Lung (tissue), 17 donors: ENCODE measurements at places on chromosomes 13 and 19. TPM values are rescaled to one million over a fixed set of nuclear protein-coding genes. Genes with fewer than 3 reads are reported as not detected.
A peak's percentile ranks its signal among the peaks of the same experiment; 100 is the strongest.

GRCh38 chr19:1336079-1336684 lies 47.5 kb upstream of the NDUFS7 start:
- no peak for DNase-seq
- no peak overlapping the region for H3K4me3 ChIP-seq
- H3K27me3 ChIP-seq = peaks cover 3% of the 10 kb centered on the region
- H3K36me3 ChIP-seq = no peaks in the 10 kb centered on the region
- H3K27ac ChIP-seq = no peak overlapping the region

DNA sequence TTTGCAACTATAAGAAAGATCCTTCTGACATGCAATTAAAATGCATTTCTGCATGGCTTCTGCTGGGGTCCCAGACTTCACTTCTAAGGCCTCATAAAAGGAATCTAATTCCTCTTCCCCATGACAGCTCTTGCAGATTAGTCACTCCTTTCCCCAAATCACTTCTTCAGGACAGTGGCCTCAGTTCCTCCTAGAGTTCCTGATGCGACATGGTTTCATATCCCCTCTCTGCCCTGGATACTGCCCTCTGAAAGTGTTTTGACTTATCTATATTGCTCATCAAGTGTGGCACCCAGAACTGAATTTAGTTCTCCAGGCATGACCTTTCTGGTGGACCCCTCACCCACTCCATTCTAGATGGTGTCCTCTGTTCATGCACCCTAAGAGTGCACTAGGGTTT lies 238.1 kb downstream of the FOXO1 start:
- DNase-seq = no peak
- H3K4me3 ChIP-seq = no peak overlapping the region
- no peaks in the 10 kb centered on the region for H3K27me3 ChIP-seq
- no peak overlapping the region for H3K27ac ChIP-seq
- H3K36me3 ChIP-seq = no peaks in the 10 kb centered on the region
- peaks cover 6% of the 10 kb centered on the region for H3K4me1 ChIP-seq

DNA sequence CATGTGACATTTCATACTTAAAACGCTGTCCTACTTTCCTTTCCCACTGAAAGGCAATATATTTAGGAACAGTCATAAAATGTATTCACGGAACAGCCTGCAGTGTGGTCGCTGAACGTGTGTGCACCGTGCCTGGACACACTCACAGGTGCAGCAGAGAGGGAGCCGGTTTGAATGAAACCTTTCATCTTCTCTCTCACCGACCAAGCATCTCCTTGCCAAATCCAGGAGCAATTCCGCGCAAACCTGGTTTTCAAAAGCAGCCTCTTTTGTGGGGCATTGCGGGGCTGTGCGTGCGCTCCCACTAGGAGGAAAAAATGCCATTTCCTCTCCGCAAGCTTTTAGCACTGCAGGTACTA lies 1.0 kb downstream of the DCLK1 start:
- H3K4me3 ChIP-seq = no peak overlapping the region
- H3K27me3 ChIP-seq = no peaks in the 10 kb centered on the region
- H3K36me3 ChIP-seq = no peaks in the 10 kb centered on the region
- H3K4me1 ChIP-seq = no peaks in the 10 kb centered on the region

GRCh38 chr13:76879203-76879882 lies 6.9 kb downstream of the KCTD12 start:
- peak; percentile 59 for DNase-seq
- peaks cover 19% of the 10 kb centered on the region for H3K4me1 ChIP-seq
- no peaks in the 10 kb centered on the region for H3K27me3 ChIP-seq
- H3K27ac ChIP-seq = no peak overlapping the region
- H3K4me3 ChIP-seq = no peak overlapping the region
- no peaks in the 10 kb centered on the region for H3K36me3 ChIP-seq

- no peaks in the 10 kb centered on the region for H3K4me1 ChIP-seq
- H3K36me3 ChIP-seq = peaks cover 4% of the 10 kb centered on the region
- H3K27me3 ChIP-seq = no peaks in the 10 kb centered on the region
These were observed 128.9 kb downstream of the RNF17 start for GRCh38 chr13:24892829-24893228.

DNA sequence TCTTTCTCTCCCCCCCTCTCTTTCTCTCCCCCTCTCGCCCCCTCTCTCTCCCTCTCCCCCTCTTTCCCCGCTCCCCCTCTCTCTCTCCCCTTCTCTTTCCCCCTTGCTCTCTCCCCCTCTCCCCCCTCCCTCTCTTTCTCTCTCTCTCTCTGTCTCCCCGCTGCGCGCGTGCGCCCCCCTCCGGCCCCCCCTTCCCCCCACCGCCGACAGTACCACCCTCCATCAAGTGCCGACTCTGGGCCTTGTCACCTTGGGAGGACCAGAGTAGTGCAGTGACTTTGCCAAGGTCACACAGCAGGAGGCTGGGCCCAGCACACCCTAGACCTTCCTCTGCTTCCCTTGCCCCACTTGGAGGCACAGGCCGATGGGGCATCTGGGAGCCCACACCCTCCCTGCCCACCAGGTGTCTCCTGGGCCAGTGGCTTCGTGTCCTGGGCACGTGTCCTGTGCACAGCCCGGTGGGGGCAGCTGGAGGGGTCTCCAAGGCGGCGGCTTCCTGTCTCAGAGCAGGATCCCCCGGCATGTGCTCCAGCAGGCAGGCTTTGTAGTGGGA lies 121.6 kb downstream of the KDM4B start:
- H3K27me3 ChIP-seq = no peaks in the 10 kb centered on the region
- H3K4me1 ChIP-seq = peaks cover 25% of the 10 kb centered on the region
- H3K27ac ChIP-seq = no peak overlapping the region
- H3K4me3 ChIP-seq = no peak overlapping the region

- H3K36me3 ChIP-seq = peaks cover 17% of the 10 kb centered on the region
- DNase-seq = peak; percentile 41
- peak overlapping the region; percentile 37 for H3K27ac ChIP-seq
- H3K4me3 ChIP-seq = no peak overlapping the region
These were observed 24.0 kb downstream of the ZBTB7A start for GRCh38 chr19:4042731-4043082.

- no peak overlapping the region for H3K27ac ChIP-seq
- no peaks in the 10 kb centered on the region for H3K36me3 ChIP-seq
- H3K27me3 ChIP-seq = peaks cover 2% of the 10 kb centered on the region
- H3K4me3 ChIP-seq = no peak overlapping the region
These were observed 61.7 kb upstream of the WASF3 start for GRCh38 chr13:26495750-26496149.

DNA sequence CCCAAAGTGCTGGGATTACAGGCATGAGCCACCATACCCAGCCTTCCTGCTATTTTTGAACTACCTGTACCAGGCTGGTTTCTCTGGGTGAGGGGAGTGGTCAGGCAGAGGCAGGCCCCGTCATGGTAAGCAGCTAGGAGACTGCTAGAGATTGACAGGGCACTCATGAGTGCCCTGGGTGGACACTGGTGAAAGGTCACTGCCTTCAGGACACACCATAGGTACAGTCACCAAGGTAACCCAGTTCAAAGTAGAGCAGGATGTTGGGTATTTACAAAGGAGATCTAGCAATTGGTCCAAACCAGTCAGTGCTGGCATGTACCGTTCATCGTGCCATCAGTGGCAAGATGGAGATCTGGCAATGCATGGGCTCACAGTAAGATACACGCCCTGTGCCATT lies 25.5 kb downstream of the DPRX start:
- no peak for DNase-seq
- H3K4me3 ChIP-seq = no peak overlapping the region
- H3K27me3 ChIP-seq = no peaks in the 10 kb centered on the region
- H3K27ac ChIP-seq = no peak overlapping the region
- peaks cover 2% of the 10 kb centered on the region for H3K4me1 ChIP-seq

DNA sequence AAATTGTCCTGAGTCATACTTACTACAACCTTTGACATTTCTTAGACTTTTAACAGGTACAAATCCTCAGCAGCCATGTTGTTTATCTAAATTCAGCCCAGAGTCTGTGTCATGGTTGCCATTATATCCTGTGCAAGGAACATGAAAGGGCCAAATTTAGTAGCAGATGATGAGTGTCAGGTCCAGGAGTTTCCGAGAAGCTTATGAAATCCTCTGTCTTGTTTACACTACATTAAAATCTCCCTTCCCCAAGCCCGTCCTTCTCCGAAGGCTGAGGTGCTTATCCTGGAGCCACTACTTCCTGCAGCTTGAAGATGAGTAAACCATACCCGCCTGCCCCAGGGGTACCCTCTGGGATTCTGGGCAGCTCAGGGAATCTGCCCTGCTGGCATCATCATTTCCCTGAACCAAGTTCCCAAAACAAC lies 102.6 kb upstream of the SERP2 start:
- H3K27me3 ChIP-seq = no peaks in the 10 kb centered on the region
- H3K27ac ChIP-seq = peak overlapping the region; percentile 49
- no peak overlapping the region for H3K4me3 ChIP-seq

DNA sequence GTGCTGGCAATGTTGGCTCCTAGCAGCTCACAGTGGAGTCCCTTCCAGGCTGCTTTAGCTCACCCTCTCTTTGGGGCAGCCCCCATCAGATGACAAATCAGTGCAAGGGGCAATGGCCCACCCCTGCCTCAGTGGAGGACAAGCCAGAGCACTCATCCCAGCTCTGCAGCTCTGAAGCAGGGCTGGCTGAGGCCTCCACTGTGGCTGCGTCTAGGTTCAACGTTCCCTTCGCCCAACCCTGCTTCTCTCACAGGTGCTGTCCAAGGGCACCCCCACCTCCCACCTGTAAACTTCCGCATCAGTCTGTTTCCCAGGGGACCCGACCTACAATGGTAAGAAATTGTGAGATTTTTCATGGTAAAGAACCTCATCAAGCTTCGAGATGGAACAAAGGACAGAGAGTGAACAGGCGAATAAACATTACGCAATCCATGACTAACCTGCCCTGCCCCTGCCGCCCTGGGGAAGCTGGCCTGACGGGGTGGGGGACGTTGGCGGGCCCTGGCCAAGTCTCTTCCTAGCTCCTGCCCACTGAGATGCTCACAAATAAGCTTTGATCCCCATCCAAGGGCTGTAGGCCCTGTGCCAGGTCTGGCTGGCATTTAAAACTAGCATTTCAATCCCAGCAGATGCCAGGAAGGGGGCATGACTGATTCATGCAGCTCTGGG lies 40.5 kb downstream of the DZIP1 start:
- no peak for DNase-seq
- H3K4me3 ChIP-seq = no peak overlapping the region
- H3K27ac ChIP-seq = no peak overlapping the region
- H3K27me3 ChIP-seq = no peaks in the 10 kb centered on the region

GRCh38 chr13:31968473-31968872 lies 63.1 kb upstream of the FRY start:
- no peaks in the 10 kb centered on the region for H3K27me3 ChIP-seq
- H3K36me3 ChIP-seq = no peaks in the 10 kb centered on the region
- no peak overlapping the region for H3K4me3 ChIP-seq
- DNase-seq = peak; percentile 30
- no peaks in the 10 kb centered on the region for H3K4me1 ChIP-seq

GRCh38 chr13:21066946-21067345 lies 5.6 kb upstream of the LATS2 start:
- H3K27me3 ChIP-seq = no peaks in the 10 kb centered on the region
- H3K36me3 ChIP-seq = no peaks in the 10 kb centered on the region
- no peak for DNase-seq
- H3K4me3 ChIP-seq = no peak overlapping the region

- no peak overlapping the region for H3K4me3 ChIP-seq
- no peak overlapping the region for H3K27ac ChIP-seq
- H3K36me3 ChIP-seq = no peaks in the 10 kb centered on the region
- no peaks in the 10 kb centered on the region for H3K27me3 ChIP-seq
These were observed 30.7 kb downstream of the CEACAM1 start for GRCh38 chr19:42497492-42498168.

GRCh38 chr13:73146707-73147106 lies 87.9 kb downstream of the KLF5 start:
- no peaks in the 10 kb centered on the region for H3K36me3 ChIP-seq
- no peaks in the 10 kb centered on the region for H3K4me1 ChIP-seq
- no peak for DNase-seq
- H3K27ac ChIP-seq = no peak overlapping the region
- H3K4me3 ChIP-seq = no peak overlapping the region
- no peaks in the 10 kb centered on the region for H3K27me3 ChIP-seq

- DNase-seq = no peak
- H3K27me3 ChIP-seq = no peaks in the 10 kb centered on the region
These were observed 17.2 kb downstream of the PKN1 start for GRCh38 chr19:14450168-14450874.

GRCh38 chr13:41232578-41233480 lies 30.5 kb downstream of the MTRF1 start:
- no peaks in the 10 kb centered on the region for H3K4me1 ChIP-seq
- no peak overlapping the region for H3K4me3 ChIP-seq

- no peak overlapping the region for H3K27ac ChIP-seq
- H3K36me3 ChIP-seq = peaks cover 21% of the 10 kb centered on the region
- H3K4me1 ChIP-seq = no peaks in the 10 kb centered on the region
- no peak overlapping the region for H3K4me3 ChIP-seq
- peak; percentile 70 for DNase-seq
These were observed 7.7 kb upstream of the TMEM161A start for GRCh38 chr19:19145684-19146608.

DNA sequence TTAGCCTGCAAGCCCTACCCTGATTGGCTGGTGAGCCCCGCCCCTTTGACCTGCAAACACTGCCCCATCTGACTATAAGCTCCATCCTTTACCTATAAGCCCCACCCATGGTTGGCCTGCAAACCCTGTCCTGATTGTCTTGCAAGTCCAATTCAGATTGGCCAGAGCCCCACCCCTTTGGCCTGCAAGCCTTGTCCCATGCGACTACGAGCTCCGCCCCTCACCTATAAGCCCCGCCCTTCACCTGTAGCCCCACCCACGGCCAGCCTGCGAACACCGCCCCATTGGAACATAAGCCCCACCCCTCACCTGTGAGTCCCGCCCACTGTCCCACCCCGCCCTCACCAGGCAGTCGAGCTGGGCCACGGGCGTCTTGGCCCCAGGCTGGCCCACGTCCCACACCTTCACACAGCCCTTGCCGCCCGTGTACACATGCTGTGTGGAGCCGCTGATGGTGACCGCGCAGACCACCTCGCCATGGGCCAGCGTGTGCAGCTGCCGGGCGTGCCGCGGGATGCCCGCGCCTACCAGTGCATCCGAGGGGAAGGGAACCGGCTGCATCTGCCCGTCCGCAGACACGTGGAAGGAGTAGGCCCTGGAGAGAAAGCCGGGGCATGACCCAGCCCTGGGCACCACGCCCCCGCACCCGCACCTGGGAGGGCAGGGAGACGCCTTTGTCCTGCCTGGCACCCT lies 22.9 kb downstream of the TLE2 start:
- no peaks in the 10 kb centered on the region for H3K27me3 ChIP-seq
- H3K36me3 ChIP-seq = peaks cover 40% of the 10 kb centered on the region
- DNase-seq = no peak
- no peak overlapping the region for H3K4me3 ChIP-seq
- no peaks in the 10 kb centered on the region for H3K4me1 ChIP-seq

TEAD2 gene
- 31.5 TPM for polyA plus RNA-seq

IQCN gene
- 5.2 TPM for polyA plus RNA-seq

A1BG gene
- 53.4 TPM for polyA plus RNA-seq

PPP1R37 gene
- polyA plus RNA-seq = 39.7 TPM

ZNF626 gene
- polyA plus RNA-seq = 3.7 TPM

PGLYRP1 gene
- polyA plus RNA-seq = 1.0 TPM

MISP3 gene
- polyA plus RNA-seq = 11.2 TPM
